ELR (cell line): ENCODE measurements at places on chromosomes 12 and 14.

- no peak for DNase-seq
Observed at GRCh38 chr14:93960108-93960475, 16.3 kb downstream of the ASB2 start.

- no peak for DNase-seq
Observed at GRCh38 chr12:62738616-62739015, 196.3 kb downstream of the PPM1H start.

DNA sequence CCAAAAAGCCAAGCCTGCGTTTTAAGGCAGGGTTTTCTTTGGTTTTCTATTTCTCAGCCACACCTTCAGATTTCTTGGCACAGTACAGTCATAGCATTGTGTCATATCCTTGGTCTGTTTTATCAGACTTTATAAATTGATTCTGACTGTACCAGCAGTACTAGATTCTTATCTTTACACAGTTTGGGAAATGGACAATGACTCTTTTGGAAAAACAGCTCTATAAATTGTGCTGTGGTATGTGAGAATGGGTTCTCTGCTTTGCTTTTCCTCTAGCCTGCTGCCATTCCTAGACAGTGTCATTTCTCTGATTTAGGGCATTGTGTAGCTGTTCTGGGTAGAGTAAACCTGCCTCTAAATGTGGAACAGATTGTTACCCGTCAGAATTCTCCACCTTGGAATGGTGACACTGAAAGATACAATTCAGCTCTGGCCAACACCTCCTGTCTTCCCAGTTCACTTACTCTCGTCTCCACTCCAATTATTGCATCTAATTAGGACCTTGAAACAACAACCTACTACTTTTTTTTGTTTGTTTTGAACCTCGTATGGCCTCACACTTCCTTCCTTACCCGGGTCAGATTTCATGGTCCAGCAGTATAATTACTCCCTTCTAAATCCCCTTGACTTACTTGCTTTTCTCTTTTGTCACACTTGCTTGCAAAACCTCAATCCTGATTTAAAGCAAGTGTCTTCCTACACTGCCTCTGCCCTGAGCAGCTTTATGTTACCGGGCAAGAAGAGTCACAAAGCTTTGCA is 226.3 kb downstream of the ERC1 start:
- peak; percentile 89 for DNase-seq

DNA sequence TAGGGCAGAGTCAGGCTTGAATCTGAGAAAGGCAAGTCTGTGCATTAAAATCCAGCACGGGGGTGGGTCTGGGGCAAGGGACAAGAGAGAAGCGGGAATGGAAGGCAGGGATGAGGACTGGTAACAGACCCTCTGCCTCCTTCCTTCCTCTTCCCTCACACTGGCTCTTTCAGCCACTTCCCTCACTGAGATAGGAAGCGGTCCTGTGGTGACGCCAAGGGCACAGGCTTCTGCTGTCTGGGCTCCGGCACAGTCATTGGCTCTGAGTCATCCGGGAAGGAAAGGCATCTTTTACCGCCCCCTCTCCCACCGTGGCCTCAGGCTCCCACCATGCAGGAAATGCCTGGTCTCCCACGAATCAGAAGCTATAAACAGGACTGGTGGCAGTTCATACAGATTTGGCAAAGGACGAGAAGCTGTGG is 70.2 kb downstream of the ETV6 start:
- DNase-seq, result peak; percentile 99

GRCh38 chr14:39425947-39426346 is 6.3 kb downstream of the FBXO33 start:
- DNase-seq, result no peak

DNA sequence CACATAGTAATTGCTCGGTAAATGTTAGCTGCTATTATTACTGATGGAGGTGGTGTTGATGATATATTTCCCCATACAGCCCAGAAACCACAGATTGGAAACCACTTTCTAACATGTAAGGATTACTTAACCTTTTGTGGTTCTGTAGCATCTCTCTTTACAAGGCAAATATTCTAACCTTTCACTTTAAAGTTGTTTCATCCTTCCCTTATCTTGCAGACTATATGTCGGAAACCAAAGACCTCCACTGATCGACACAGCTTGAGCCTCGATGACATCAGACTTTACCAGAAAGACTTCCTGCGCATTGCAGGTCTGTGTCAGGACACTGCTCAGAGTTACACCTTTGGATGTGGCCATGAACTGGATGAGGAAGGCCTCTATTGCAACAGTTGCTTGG is 75.8 kb downstream of the FRMD6 start:
- DNase-seq, result no peak

DNA sequence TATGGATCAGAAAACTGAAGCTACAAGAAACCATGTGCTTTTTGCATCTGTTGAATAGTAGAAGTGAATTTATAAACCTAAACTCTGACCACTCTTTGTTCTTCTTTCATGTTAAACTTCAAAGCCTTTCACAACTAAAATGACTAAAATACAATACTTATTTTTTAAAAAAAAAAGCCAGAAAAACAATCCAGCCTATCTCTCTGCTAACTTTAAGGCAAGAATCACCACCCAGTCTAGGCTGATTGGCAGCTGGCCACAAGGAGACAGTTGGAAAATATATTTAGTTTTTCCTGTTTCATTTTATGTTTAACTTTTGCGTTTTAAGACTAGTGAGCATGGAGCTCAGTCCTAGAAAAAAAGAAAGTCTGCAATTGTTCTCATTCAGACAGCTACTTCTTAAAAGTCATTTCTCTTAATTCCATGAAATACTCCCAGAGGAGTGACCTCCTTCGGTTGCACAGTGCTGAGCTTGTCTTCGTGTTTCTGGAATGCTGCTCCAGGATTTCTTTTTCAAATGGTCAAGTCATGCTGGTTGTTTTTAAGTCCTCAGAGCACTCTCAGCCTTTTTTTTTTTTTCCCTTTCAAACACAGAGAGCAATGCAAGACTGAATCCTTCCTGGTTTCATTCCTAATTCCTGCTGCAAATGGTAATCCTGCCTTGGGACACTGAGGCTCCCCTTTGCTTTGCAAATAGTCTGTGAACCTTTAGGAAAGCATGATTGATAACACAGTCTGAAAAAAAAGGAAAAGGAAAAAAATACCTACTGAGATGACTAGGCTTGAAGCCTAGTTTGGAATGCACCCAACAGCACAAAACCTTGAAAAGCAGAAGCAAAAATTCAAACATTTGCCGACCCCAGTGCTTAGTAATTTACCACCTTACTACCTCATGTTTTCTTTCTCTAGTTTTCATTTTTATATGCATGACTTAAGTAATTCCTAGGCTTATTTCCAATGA is 233.3 kb upstream of the DAAM1 start:
- DNase-seq, result no peak

- DNase-seq, result no peak
Observed at GRCh38 chr12:79351251-79351650, 339.5 kb downstream of the PAWR start.

- peak; percentile 67 for DNase-seq
Observed at GRCh38 chr12:45725631-45726602, 3.6 kb upstream of the ARID2 start.

GRCh38 chr12:122318607-122319605 is 52.6 kb upstream of the VPS33A start:
- DNase-seq, result peak; percentile 66

DNA sequence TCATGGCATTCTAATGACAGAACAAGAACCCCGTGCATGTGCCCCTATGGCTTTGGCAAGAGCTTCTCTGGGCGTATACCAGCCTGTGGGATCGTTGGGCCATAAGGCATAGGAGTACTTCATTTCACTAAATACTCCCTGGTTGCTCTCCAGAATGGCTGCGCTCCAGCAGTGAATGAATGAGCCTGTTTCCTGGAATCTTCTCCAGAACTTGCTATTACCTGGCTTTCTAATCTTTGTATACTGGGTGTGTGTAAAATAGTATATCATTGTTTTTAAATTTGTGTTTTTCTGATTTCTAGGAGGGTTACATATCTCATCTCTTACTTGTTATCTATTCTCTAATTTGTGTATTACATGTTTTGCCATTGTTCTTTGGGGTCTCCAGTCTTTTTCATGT is 28.6 kb upstream of the EMP1 start:
- no peak for DNase-seq

DNA sequence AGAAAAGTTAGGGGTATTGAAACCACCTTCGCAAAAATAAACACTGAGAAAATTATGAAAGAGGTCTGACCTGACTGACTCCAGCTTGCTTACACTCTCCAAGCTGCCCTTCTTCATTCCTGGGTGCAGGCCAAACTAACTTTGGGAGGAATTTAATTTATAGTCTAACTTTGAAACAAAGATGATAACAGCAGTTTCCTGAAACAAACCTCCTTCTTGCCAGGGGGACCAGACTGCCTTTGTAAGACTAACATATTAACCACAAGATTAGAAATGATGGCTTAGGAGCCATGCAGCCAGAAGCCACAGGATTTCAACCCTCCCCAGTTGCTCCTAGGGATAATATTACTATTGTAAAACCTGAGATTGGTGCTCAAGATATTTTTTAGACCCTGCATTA is 13.8 kb upstream of the EEA1 start:
- DNase-seq, result no peak

GRCh38 chr12:43208221-43208620 is 343.8 kb downstream of the ADAMTS20 start:
- DNase-seq, result no peak

GRCh38 chr14:50398189-50398580 is 1.5 kb upstream of the CDKL1 start:
- no peak for DNase-seq

DNA sequence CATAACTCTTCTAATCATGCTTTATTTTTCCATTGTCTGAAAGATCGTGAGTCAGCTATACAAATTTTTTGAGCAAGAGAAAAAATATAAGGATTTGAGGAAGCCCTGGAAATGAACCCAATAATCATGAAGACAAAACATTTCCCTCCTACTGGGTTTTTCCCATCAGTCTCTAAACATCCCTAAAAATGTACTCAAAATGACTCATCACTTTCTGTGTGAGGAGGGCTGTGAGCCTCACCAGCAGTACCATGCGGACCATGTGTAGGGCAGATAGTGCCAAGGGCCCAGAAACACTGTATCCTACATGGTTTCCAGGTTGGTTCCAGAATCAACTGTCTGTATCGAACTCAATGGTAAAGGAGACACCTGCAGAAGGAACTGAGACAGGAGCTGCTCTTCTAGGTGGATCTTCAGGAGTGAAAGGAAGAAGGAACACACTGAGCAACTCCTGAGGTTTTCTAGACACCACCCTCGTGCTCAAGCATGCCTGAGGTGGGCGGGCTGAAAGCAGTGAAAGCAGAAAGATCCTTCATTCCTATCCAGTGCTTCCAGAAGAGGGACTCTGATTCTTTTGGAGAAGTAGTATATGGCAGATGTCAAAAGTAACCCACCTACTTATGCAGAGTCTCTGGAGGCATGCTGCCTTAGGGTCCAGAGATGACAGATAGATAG is 48.6 kb upstream of the RHOJ start:
- DNase-seq, result no peak

DNA sequence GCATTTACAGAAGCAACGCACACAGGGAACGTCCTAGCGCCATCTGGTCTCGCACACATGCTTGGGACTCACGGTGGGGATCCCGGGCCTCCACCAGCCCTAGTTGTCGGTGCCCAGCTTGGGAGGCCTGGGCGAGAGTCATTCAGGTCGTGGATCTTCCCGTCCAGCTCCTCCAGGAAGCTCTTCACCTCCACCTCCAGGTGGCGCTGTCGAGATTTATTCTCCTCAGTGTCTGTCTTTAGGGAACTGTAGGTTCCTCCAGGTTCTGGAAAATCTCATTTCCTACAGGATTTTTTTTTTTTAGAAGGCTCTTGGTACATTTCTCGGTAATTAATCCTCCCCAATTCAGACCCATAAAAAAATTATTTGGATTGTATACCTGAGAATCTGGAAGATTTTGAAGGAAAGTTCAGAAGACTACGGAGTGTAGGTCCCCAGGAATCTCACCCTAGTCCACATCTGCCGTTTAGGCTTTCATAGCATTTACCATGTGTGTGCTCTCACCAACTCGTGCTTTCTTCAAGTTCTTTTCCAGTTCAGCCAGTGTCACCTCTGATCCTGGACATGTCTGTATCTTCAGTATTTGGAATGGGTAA is 910.0 kb downstream of the TMEM121 start:
- DNase-seq, result no peak

DNA sequence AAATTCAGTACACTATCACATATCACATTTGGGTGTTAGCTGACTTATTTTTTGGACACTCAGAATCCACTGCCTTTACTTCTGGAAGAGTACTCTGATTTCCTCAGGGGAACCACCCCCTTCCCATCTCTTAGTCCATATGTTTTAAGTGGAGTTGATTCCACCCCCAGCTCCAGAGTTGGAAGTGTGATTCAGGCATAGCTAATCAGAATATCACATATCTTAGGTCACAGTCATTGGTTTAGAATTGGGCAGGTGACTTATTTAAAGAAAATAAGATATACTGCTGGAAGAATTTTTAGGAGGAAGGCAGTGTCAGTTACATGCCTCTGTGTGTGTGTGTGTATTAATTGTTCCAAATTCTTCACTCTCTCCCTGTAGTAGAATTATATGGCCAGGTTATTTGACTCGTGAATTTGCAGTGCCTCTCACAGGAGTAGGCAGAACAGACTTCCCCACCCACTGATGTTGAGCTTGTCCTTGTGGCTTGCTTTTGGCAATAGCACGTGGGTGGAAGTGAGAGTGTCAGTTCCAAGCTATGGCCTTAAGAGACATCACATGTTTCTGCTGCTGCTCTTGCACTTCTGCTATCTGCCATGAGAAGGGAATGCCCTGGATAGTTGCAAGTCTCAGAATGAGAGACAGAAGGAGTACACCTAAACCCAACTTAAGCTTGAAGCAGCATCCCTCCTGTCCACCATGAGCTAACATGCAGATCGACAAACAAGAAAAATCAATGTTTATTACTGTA is 6.4 kb upstream of the GAS2L3 start:
- DNase-seq, result peak; percentile 50

DNA sequence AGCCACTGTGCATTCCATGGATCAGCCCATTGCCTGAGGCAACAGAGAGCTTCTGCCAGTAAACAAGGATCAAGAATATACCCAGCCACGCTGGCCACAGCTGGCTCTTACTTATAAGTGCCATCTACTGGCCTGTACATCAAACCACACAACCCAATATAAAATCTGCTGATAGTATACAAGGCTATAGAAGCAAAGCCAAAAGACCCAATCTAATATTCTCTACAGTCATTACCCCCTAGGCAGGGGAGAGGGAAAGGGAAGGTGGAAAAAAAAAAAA is 4.4 kb upstream of the FAM186B start:
- peak; percentile 76 for DNase-seq

- DNase-seq, result no peak
Observed at GRCh38 chr14:20730891-20731290, 14.8 kb upstream of the EDDM3A start.

DNA sequence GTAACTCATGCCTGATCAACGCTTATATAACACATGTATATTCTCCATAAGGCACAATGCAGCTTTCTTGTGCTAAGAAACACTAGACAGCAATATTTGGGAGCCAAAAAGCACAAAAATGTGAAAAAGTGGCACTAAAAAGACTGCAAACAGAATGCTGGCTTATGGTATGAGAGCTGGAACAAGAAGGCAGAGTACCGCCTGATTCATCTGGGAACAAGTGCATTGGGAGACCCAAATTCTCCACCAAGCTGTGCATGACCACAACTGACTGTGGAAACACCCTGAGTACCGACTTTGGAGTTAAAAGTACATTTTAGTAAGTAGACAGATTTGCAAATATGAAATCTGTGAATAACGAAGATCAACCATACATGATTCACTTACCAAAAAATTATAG is 25.1 kb downstream of the E2F7 start:
- no peak for DNase-seq

- no peak for DNase-seq
Observed at GRCh38 chr12:12180575-12180974, 86.3 kb downstream of the LRP6 start.

- no peak for DNase-seq
Observed at GRCh38 chr12:91356405-91356804, 173.8 kb upstream of the DCN start.

- no peak for DNase-seq
Observed at GRCh38 chr12:2456813-2457186, 338.0 kb upstream of the FKBP4 start.
